ENCODE measurements at places on chromosomes 5 and 9.

DNA sequence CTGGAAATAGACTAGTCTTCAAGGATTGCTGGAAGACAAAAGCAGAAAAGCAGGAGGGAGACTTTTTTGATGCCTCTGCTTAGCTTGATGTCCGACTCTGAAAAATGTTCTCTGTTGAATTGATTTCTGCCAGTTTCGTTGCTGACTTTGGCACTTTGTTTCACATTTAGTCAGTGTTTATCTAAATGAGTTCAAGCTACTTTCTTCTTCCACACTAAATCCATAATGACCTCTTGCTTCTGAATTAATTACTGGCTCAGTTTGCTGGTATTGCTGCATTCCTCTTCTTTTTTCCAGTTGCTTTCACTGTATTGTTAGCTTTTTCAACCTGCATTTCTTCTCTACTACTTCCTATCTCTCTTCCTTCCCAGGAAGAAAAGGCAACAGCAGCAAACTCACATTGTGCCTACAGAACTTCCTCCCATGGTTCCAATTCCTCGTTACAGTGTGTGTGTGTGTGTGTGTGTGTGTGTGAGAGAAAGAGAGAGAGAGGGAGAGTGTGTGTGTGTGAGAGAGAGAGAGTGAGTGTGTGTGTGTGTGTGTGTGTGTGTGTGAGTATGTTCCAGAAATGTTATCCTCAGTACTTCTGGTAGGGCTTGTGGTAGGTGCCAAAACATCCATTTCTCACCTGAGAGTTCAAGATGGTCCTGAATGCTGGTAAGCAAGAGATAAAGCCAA lies 234.8 kb downstream of the CSNK1G3 start:
- no peak for DNase-seq

DNA sequence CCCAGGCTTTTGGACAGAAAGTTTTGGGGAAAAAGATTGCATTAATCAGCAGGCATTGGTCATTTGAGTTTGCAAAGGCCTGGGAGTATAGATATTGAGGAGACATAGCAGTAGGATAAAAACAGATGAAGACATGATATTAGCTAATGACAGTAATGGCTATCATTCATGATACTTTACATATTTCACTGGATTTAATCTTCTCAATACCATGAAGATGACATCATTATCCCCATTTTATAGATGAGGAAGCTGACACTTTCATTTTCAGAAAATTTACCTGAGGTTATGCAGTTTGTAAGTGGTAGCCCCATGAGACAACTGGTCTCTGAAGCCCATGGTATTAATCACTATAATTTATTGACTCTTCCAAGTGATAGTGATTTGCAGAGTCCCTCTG lies 23.0 kb downstream of the GLRA1 start:
- no peak for DNase-seq

DNA sequence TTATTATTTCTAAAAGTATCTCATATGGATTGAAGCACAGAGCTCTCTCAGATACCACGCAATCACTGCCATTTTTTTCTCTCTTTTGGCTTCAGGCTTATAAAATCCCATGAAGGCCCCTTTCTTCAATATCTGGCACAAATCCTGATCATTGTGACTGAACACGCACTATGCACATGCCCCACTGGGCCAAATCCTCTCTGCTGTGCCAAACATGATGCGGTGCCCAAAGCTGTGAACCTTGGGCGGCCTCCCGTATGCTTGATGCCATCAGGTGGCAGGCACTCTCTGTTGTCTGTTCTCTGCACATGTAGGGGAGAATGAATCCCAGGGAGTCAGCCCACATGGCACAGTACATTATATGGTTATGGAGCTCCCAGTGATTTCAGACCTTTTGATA lies 375.0 kb upstream of the RGMB start:
- no peak for DNase-seq

GRCh38 chr5:86864051-86864450 lies 246.3 kb downstream of the COX7C start:
- DNase-seq = peak; percentile 59

- no peak for DNase-seq
Measured at GRCh38 chr5:10678244-10678643, 82.8 kb downstream of the DAP start.

GRCh38 chr5:44345871-44346270 lies 43.3 kb downstream of the FGF10 start:
- DNase-seq = no peak

- DNase-seq = peak; percentile 60
Measured at GRCh38 chr5:22928821-22929482, 75.8 kb upstream of the CDH12 start.

DNA sequence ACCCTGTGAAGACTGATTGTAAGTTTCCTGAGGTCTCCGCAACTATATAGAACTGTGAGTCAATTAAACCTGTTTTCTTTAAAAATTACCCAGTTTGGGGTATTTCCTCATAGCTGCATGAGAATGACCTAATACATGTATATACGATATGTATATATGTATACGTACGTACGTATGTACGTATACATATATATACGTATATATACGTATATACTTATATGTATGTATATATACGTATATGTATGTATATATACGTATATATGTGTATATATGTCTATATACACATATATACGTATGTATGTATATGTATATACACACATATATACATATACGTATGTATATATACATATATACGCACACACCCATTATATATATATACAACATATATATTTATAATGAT lies 1153.0 kb upstream of the CDH18 start:
- peak; percentile 45 for DNase-seq

GRCh38 chr9:2119566-2119965 lies 104.4 kb downstream of the SMARCA2 start:
- no peak for DNase-seq

DNA sequence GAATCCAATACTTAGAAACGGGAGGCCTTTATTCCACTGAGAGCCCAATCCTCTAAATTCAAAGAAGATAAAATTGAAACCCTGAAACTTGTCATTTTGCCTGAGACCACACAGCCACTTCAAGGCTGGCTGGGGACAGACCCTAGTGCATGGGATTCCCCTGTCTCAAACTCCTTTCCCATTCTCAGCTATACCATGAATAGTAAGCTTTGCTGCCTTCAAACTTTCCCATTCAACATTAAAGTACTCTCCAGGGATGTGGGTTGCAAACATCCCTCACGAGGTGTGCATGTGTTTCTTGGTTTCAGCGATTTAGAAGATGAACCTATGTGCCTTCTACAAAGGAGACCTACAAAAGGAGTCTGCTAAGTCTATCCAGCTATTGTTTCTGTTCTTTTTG lies 64.6 kb downstream of the GABRB2 start:
- no peak for DNase-seq

DNA sequence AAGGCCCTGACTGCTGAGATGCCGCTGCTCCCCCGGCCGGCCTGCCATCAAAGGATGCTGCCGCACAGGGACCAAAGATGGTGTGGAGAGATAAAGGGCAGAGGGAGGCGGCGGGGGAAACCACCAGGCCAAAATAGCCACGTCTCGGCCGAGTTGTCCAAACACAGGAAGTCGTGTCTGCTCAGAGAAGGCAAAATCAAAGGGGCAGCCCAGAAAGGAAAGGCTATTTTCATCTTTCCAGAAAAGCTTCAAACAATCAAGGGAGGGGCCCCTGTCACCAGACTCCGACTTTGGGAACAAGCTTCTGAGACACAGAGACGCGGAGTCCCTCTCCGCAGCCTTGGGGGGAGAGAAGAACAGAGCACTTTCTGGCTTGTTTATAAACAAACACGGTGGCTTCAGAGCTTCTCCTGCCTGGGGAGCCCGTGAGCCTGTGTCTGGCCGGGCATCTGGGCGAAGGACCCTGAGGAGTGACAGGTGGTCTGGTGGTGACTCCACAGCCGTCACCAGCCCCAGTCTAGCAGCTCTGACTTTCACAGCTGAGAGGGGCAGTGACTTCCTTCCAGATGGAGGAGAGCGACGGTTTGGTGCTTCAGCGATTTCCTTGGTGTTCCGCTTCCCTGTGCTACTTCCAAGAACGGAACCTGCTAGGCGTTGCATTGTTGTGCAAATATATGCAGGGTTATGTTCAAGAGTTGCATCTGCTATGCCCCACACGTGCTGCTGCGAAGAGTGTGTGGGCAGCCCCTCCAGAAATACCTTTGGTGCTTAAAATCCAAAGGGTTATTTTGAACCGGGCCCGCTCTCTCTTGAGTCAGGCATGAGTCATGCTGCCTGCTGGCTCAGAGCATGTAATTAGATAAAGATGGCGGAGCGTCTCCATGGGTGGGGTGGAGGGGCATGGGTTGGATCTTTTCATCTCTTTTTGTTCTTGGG lies 24.0 kb downstream of the ADAMTSL2 start:
- DNase-seq = peak; percentile 72

- DNase-seq = no peak
Measured at GRCh38 chr9:90114641-90115425, 510.0 kb downstream of the GADD45G start.

DNA sequence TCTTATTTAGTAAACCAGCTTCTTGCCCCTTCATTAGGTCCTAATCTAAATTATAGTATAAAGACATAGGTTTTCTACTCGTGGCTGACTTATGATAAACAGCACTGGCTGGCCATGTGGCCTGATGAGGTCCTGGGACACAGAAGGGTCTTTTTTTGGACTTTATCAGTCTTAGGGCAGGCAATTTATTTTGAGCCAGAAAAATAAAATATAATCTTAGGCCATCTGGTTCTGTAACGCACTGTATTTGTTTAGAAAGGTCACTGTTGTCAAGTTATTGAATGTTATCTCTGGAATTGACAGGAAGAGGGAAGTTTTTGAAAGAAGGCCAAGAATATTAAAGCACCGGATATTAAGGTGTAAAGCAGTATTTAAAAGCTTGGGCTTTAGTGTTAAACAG lies 53.9 kb downstream of the RFX3 start:
- peak; percentile 44 for DNase-seq

DNA sequence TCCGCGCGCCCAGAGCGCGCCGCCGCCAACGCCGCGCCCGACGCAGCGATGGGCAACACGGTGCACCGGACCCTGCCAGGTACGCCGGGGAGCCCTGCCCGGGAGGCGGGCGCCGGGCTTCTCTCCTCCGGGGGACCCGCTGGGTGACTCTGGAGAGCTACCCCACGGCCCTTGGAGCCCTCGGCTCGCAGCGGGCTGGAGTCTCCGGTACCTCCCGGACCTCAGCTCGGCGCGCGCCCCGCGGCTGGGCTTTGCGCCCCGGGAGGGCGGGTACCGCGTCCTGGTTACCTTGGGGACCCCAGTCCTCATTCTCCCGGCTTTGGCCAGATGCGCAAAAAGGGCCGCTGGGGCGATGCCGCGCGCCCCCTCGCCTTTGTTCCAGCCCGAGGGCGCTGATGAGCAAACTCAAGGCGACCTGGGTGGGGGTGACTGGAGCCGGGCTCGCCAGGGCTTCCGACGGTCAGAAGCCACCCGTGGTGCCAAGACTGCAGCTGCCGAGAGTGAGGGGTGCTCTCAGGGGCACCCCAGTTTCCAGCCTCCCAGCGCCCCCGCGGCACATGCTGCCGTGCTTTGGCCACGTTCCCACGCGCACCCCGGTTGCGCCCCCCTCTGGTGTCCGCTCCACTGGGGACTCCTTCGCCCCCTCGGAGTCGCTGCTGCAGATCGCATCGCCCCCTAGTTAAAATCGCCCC lies 442 bp downstream of the NEURL1B start:
- DNase-seq = peak; percentile 82

- peak; percentile 70 for DNase-seq
Measured at GRCh38 chr5:160649304-160649703, 202.7 kb downstream of the ATP10B start.

GRCh38 chr5:142685418-142686209 lies at the start of gene FGF1:
FGF1 (minus strand) TSS chr5:142686090; CDS start chr5:142614127, 71,963 bp downstream.
- peak; percentile 82 for DNase-seq

DNA sequence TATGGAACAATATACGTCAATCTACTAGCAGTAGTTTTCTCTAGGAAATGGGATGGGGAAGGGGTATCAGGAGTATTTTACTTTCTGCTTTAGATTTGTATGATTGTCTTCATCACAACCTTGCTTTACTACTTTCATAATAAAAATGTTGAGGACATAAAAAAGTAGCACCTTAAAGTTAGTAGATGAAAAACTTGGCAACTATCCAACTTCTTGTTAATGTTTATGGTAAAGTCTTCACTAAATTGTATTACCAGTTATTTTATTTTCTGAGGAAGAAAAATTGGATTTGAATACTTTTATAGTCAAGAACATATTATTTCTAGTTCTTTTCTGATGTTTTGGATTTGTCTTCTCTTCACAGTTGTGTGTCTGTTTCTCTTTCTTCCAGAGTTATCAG lies 372.1 kb downstream of the ARRDC3 start:
- no peak for DNase-seq

DNA sequence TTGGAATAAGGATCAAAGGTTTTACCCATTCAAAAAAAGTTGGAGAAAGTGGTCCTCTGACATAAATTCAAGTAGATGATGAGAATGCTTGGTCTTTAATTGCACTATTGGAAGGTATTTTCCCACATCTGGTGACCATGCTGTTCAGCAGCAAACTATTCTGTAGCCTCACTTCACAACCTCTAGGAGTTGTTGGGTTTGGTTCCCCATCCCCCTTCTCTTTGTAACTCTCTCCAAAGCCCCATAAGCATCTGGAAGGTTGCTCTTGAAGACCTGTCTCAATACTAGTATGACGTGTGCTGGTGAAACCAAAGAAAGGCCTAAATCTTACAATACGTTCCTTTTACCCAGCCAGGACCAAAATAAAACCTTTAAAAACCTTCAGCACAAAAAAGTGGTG lies 8.5 kb downstream of the RGMB start:
- no peak for DNase-seq

- DNase-seq = no peak
Measured at GRCh38 chr9:136773386-136774044, 9.2 kb upstream of the LCN15 start.

- peak; percentile 15 for DNase-seq
Measured at GRCh38 chr9:20236676-20237075, 385.6 kb downstream of the MLLT3 start.

DNA sequence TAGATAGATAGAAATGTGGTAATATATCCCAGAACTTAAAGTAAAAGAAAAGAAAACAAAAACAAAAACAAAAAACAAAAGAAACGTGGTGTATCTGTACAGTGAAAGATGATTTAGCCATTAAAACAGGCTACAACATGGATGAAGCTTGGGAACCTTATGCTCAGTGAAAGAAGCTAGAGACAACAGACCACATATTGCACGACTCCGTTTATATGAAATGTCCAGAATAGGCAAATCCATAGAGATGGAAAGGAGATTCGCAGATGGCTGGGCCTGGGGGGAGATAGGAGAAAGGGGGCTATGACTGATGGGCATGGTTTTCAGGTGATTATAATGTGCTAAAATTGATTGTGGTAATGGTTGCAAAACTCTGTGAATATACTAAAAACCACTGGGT lies 86.6 kb downstream of the ROR2 start:
- no peak for DNase-seq

GRCh38 chr5:112351225-112351624 lies 67.9 kb downstream of the EPB41L4A start:
- no peak for DNase-seq

DNA sequence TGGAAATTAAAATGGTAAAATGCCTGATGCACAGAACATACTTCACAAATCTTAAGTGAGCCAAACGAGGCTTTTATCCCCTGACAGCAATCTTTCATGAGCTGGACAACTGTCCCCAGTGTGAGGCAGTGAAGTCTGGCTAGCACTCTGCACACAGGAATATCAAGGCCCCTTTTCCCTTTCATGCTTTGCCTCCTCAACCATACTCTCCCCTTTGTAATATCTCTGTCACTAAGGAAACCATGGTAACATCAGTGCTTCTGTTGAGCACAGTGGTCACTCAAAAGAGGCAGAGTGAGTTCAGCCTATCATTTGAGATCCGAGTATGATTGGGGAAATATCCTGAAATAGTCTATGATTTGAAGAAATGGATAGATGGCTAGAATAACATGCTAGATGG lies 318.3 kb downstream of the ENC1 start:
- peak; percentile 46 for DNase-seq

- no peak for DNase-seq
Measured at GRCh38 chr9:81526587-81526986, 162.8 kb downstream of the TLE1 start.

GRCh38 chr5:102889033-102889432 lies 133.9 kb downstream of the PAM start:
- peak; percentile 37 for DNase-seq
